A549 treated with ZK216348 at 1 μM for 4 hours (cell line): ENCODE measurements at places on chromosomes 6 and 20. TPM values are rescaled to one million over a fixed set of nuclear protein-coding genes. Genes with fewer than 3 reads are reported as not detected.

Gene OPN5
- not detected in 5 replicates for total RNA-seq

Gene STMND1
- not detected in 5 replicates for total RNA-seq

Gene TGM2
- 309 to 541 TPM (median 445 TPM) in 5 replicates for total RNA-seq

Gene GGT7
- total RNA-seq = 4.8 to 9.1 TPM (median 7.1 TPM) in 5 replicates
